ENCODE measurements at places on chromosomes 11 and 22. TPM values are rescaled to one million over a fixed set of nuclear protein-coding genes. Genes with fewer than 3 reads are reported as not detected.

Gene TRIOBP
- total RNA-seq, result 15.4 TPM

Gene PANX3
- not detected for total RNA-seq

Gene C11orf91
- 0.35 TPM for total RNA-seq

DNA sequence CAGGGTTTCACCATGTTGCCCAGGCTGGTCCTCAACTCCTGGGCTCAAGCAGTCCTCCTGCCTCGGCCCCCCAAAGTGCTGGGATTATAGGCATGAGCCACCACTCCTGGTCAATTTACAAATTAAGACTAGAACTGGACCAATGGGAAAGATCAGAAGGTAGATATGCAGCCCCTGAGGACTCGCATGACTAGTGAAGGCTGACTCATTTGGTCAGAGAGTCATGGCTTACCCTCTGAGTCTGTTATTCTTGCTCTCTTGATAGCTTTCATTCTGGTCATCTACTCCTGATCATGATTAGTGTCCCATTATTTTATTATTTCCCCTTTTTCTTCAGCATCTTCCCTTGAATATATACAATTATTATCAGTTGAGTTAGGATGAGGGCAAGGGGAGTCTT lies 2.7 kb upstream of the LDHAL6A start:
- no peaks in the 10 kb centered on the region for H3K27me3 ChIP-seq
- no peak overlapping the region for H3K27ac ChIP-seq
- no peaks in the 10 kb centered on the region for H3K36me3 ChIP-seq
- no peaks in the 10 kb centered on the region for H3K4me1 ChIP-seq
- DNase-seq, result no peak
- H3K4me3 ChIP-seq, result no peak overlapping the region

- H3K4me3 ChIP-seq, result peak overlapping the region; percentile 63
- peaks cover 24% of the 10 kb centered on the region for H3K4me1 ChIP-seq
- no peak for DNase-seq
- H3K36me3 ChIP-seq, result no peaks in the 10 kb centered on the region
- no peak overlapping the region for H3K27ac ChIP-seq
These were observed 4.3 kb downstream of the IGSF22 start for GRCh38 chr11:18721561-18722292.

DNA sequence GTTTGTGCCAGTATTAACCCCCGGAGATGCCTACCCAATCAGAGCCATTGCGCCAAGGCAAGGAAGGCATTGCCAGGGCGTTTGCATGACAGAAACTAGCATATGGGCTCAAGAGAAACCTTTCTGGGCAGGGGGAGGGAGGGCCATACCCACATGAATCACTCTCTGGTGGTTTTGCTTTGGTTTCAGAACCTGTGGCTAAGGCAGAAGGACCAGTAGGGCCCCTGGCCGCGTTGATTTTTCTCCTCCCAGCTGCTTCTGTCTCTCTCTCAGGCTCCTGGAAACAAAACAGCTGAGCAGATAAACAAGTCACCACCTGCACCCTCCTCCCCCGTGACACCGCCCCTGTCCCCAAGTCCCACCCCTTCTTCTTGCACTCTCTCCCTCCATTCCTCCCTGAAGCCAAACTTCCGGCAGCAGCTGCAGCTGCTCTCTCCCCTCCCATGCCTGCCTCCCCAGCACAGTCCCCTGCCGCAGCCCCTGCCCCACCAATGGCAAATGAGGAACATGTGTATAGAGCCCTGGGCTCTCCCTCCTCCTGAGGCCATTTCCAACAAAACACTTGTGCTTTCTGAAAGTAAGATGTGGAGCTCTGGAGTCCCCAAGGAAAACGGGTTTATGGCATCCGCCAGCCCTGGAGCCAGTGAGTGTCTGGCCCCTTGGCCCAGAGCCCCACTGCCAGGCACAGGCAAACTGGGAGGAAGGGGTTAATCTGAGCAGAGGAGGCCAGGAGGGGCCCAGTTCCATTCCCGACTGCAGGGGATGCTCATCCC lies 39.0 kb upstream of the ADA2 start:
- no peaks in the 10 kb centered on the region for H3K36me3 ChIP-seq
- DNase-seq, result no peak
- H3K4me3 ChIP-seq, result no peak overlapping the region
- H3K27me3 ChIP-seq, result 0 out of 2 replicates have a peak, but pooled peaks cover 3% of the 10 kb centered on the region
- H3K4me1 ChIP-seq, result 0 out of 2 replicates have a peak, but pooled peaks cover 8% of the 10 kb centered on the region
- H3K27ac ChIP-seq, result no peak overlapping the region

DNA sequence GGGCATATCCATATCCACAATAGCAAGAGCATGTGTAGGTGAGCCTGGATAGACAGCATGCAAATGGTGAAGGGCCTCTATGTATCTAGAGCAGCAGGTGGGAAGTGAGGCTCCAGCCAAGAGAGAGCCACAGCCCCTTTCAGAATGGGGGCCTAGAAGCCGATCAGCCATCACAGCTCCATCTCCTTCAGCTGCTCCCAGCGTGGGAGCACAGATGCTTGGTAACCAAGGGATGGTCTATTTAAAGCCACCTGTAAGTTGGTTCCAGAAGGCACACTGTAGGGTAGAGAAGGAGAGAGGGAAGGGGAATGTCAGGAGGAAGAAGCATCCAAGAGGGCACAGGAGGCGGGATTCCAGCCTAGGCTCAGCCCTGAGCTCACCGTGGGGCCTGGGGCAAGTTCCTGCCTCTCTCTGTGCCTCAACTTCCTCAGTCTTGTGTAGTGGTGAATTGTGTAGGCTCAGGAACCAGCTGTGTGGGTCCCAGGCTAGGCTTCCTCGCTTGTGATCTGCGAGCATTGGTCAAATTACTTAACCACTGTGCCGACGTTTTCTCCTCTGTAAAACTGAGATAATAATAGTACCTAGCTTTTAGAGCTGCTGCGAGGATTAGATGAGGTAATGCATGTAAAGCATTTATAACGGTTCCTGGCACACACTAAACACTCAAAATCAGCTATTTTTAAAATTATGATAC lies 122.9 kb upstream of the NAV2 start:
- no peak overlapping the region for H3K4me3 ChIP-seq
- 0 out of 3 replicates have a peak, but pooled peaks cover 4% of the 10 kb centered on the region for H3K27me3 ChIP-seq
- DNase-seq, result no peak
- peaks cover 4% of the 10 kb centered on the region for H3K4me1 ChIP-seq

DNA sequence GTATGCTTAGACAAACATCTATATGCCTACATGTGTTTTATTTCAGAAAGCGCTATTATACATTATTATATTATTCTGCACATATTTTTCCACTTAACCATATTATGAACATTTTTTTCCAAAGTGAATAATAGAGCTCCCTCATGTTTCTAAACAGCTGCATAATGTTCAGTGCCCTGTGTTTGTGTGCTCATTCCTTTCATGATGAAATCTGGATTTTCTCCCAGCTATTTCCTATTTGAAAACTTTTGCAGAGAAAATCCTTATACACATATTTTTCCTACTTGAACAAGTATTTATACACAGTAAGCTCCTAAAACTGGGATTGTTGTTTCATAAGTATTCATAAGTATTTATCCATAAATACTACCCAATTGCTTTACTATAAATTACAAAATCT lies 18.1 kb upstream of the RFPL2 start:
- no peaks in the 10 kb centered on the region for H3K36me3 ChIP-seq
- no peak for DNase-seq
- no peaks in the 10 kb centered on the region for H3K27me3 ChIP-seq
- H3K4me3 ChIP-seq, result no peak overlapping the region
- no peak overlapping the region for H3K27ac ChIP-seq
- no peaks in the 10 kb centered on the region for H3K4me1 ChIP-seq

Data from HepG2 (cell line).